ENCODE measurements at places on chromosomes 11 and 22.
A peak's percentile ranks its signal among the peaks of the same experiment; 100 is the strongest.

GRCh38 chr22:35678836-35679235 is 30.6 kb downstream of the APOL6 start:
- no peak for DNase-seq

- DNase-seq, result peak; percentile 56
Measured at GRCh38 chr11:129785383-129786111, 30.1 kb upstream of the TMEM45B start.

DNA sequence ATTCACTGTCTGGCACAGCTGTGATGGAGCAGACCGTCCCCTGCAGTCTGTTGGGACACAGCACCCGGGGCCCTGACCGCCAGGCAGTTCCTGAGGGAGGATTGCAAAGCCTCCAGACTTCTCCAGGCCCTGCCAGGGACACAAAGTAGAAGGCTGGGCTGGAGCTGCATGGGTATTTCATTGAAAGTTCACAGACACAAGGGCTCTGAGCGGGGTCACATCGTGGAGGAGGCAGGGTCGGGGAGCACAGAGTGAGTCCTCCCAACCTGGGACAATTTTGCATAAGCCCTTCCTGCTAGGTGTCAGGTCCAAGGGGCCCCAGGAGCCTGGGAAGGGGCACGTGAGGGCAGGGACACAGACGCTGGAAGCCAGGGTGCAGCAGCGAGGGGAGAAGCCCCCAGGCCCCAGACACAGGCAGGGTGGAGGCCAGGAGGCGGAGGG is 15.7 kb downstream of the IFITM10 start:
- no peak for DNase-seq

DNA sequence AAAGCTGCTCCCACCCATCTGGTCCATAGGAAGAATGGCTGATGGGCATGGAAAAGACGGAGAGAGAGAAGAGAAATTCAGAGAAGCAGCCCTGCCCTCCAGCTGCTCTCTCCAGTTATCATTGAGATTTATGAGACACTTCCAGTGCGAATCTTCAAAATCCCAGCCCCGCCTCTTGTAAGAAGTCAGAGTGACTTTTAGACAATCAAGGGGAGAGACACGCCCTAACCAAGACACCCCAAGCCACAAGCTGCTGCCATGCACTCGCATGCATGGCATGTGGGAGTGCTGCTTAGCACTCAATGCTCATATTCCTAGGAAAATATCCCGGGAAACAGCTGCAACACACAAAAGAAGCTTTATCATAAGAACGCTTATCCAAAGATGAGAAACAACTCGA is 110.6 kb upstream of the BID start:
- DNase-seq, result no peak

GRCh38 chr11:69744435-69744834 is 30.7 kb downstream of the FGF4 start:
- peak; percentile 37 for DNase-seq

GRCh38 chr11:125951731-125952130 is 5.9 kb downstream of the VSIG10L2 start:
- no peak for DNase-seq

GRCh38 chr22:28943501-28943879 is 60.1 kb downstream of the ZNRF3 start:
- DNase-seq, result no peak

GRCh38 chr11:34910817-34911216 is 5.4 kb downstream of the APIP start:
- DNase-seq, result no peak

- DNase-seq, result no peak
Measured at GRCh38 chr11:66523611-66524010, 13.2 kb downstream of the BBS1 start.

- peak; percentile 19 for DNase-seq
Measured at GRCh38 chr11:96524475-96524874, 134.7 kb downstream of the JRKL start.

- no peak for DNase-seq
Measured at GRCh38 chr11:92770981-92771380, 198.5 kb upstream of the MTNR1B start.

DNA sequence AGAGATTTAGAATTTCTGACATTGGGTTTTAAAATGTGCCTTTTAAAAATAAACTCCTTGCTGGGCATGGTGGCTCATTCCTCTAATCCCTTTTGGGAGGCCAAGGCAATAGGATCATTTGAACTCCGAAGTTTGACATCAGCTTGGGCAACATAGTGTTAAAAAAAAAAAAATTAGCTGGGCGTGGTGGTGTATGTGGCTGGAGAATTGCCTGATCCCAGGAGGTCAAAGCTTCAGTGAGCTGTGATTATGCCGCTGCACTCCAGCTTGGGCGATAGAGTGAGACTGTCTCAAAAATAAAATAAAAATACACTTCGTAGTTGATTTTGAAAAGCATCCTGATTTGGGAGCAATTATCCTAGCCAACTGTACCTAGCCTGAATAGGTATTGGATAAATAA is 3.4 kb upstream of the APLP2 start:
- DNase-seq, result no peak

- no peak for DNase-seq
Measured at GRCh38 chr11:95267601-95268213, 36.7 kb upstream of the SESN3 start.

DNA sequence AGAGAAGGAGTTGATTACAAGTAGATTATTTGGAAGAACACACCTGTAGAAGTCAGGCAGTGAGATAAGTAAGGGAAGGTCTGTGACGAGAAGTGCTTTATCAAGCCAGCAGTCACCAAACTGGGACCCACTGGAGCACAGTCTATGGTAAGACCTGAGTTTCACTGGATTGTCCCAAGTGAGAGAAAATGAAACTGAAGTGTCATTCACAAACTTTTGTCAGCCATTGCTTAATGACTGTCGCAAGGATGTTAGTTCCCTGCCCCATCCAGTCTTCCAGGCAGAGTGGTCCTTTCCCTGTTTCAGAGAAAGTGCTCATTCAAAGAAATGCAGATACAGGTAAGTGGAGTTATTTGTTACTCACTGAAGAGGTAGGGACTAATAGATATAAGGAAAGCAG is 728.0 kb upstream of the TENM4 start:
- DNase-seq, result no peak

- no peak for DNase-seq
Measured at GRCh38 chr11:119686177-119686882, 42.7 kb downstream of the NECTIN1 start.

- no peak for DNase-seq
Measured at GRCh38 chr11:44846852-44847251, 103.8 kb downstream of the TP53I11 start.

DNA sequence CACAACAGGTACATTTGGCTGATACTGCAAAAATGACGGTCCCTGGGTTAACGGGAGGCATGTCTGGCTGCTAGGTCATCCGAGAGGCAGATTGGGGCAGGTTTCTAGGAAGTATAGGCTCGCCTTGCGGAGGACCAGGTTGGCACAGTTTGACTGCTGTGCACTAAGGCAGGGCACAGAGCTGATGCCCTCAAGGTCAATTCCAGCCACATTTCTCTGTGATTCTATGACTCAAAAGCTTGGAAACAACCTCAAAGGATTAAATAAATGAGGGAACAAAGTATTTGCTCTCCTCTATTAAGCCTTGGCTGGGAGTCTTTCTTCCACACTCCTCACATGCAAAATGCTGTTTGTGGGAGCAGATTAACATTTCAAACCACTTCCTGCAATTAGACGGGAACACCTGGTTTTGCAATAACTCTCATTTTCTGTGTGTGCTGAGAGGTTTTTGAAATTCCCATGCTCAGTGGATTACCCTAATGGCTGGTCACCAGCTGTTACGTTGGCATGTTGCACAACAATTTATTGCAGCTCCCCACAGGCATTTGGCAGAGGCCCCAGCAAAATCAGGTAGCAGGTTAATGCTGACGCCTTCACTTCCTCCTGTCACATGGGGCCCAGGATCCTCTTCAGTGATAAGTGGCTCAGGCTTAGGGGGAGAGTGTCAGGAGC is 61.0 kb upstream of the PLET1 start:
- DNase-seq, result peak; percentile 90

DNA sequence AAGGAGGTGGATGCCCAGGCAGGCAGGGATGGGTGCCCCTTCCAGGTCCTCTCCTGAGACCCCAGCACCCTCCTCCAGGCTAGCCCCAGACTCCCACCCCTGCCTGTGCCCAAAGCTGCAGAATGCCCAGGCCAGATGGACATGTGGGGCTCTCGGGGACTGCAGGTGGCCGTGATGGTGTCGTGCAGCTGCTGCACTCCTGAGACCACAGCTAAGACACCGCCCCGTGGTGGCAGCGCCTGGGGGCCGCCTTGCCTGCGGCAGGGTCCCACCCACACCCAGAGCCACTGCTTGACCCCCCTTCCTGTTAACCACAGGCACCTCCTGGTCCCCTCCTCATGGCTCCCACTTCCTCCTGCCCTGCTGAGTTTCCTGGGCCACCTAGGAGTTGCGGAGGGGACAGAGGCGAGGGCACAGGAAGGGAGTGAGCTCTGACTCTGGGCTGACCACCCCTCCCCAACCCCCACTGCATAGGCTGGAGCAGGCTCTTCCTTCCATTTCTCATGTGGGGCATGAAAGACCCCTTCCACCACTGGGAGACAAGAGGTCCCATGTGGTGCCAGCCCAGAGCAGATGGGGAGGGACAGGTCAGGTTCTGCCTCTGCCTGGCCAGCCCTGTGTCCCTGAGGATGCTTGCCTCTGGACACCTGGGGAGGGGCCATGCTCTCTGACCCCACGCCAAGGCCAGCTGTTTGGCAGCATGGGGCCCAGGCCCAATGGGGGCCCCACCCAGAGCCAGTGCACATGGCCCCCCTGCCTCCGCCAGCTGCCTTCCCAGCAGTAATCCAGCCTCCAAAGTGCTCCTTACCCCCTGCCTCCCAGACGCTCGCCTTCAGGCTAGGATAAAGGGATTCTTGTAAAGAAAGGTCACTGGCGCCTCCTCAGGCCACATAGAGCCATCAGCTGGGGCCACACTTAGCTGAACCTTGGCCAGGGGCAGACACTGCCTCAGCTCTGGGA is 29.3 kb downstream of the OSBPL5 start:
- no peak for DNase-seq

- no peak for DNase-seq
Measured at GRCh38 chr11:104053743-104054478, 17.5 kb downstream of the DDI1 start.

- no peak for DNase-seq
Measured at GRCh38 chr11:43614214-43614613, 66.3 kb upstream of the HSD17B12 start.

- no peak for DNase-seq
Measured at GRCh38 chr22:42286205-42286604, 15.8 kb upstream of the TCF20 start.

DNA sequence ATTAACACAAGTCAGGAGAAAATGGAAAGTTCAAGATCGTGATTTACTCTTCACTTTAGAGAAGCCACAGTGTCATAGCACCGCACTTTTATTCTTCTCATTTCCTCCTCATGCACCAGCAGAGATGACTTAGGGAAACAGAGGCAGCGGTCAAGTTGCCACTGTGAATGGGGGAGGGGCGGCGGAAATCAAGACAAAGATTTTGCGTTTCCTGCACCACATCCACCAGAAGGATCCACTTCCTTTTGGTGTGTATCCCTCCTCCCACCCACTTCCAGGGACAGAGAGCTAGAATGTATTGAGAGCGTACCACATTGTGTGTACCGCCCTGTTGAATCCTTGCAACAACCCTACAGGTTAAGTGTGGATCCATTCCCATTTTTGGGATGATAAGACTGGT is 21.8 kb downstream of the TSPAN18 start:
- DNase-seq, result no peak

- DNase-seq, result no peak
Measured at GRCh38 chr11:128512474-128512996, 74.8 kb downstream of the ETS1 start.

- peak; percentile 38 for DNase-seq
Measured at GRCh38 chr22:17536269-17536668, 27.0 kb upstream of the SLC25A18 start.

GRCh38 chr11:132312701-132313111 is 942.3 kb downstream of the NTM start:
- DNase-seq, result peak; percentile 29

DNA sequence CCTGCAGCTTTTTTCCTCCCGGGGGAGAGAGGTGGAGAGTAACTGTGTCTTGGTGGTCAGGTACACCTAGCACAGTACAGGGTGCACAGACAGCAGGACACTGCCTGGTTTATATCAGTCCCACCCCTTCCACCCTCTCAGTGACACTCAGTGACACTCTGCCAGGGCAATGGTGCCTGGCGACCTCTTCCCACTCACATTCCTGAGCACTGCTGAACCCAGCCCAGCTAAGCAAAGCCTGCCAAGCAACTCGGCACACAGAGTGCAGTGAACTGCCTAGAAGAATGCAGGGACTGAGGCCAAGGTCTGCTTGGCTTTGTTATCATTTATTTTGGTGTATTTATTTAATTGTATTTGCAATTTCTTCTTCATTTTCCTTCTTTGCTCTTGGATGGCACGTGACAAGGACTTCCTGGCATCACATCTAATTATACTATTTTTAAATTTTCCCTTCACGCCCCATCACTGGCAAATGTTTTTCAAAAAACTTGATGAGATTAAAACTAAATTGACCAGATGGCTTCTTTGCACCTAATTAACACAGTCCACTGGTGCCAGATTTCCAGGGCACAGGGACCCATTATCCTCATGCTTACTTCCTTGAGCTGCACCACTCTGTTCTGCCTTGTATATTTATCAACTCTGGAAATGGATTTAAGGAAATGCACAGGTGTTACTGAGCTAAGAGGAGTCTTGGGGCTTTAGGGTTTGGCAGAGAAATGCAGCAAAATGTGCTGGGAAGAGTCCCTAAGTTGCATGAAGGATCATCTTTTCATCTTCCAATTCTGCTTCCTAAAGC is 205.6 kb downstream of the ADAMTS15 start:
- DNase-seq, result peak; percentile 46

DNA sequence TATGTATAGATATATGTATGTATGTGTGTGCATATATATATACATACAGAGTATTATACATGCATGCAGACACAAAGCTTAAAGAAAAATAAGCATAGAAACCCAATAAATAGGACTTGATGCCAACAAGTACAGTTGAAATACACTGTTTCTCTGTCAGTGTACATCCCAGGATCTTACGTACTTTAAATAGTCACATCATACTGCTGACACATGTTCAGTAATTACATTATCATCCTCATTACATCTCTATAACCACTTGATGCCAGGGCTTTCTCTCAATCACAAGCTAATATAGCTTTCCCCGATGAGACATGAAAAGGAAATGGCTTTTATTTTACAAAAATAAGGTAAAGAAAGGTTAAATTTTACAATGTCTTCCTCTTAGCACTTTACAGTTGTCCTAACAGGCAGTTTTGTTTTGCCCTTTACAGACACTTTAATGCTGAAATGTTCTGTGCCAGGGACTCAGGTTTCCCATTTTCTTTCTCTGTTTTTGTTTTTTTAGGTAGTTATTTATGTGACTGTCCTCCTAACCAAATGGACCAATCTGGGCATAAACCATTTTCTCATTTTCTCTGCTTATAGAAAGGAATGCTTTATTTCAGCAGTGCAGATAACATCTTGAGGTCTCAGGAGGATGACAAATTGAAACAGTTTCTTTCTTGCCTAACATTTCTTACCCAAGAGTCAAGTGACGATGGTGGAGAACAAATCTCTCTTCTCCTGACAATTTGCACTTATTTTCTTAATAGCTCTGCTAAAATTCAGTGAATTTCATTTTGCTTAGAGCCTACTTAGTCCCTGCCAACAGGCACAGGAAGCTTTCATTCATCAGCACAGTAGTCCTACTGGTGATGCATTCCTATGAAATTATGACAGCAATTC is 350.2 kb downstream of the TTC28 start:
- peak; percentile 70 for DNase-seq

GRCh38 chr22:18130699-18131429 is 19.1 kb upstream of the USP18 start:
- no peak for DNase-seq

GRCh38 chr11:134763030-134763388 is 351.0 kb upstream of the B3GAT1 start:
- DNase-seq, result no peak
